Immature natural killer cell (primary cell): ENCODE measurements at places on chromosomes 11 and 22. TPM values are rescaled to one million over a fixed set of nuclear protein-coding genes. Genes with fewer than 3 reads are reported as not detected.

GRCh38 chr11:86243396-86243795 lies 1.2 kb upstream of the EED start:
- no peak for DNase-seq

The ZBTB3 gene
- 4.1 TPM for polyA plus RNA-seq

The TMEM191B gene
- 1.7 TPM for polyA plus RNA-seq

The TMEM191C gene
- polyA plus RNA-seq = 1.7 TPM
